ENCODE measurements at places on chromosomes 6 and 20.

GRCh38 chr20:19688031-19688806 is 69.8 kb upstream of the RIN2 start:
- DNase-seq, result peak; percentile 88

DNA sequence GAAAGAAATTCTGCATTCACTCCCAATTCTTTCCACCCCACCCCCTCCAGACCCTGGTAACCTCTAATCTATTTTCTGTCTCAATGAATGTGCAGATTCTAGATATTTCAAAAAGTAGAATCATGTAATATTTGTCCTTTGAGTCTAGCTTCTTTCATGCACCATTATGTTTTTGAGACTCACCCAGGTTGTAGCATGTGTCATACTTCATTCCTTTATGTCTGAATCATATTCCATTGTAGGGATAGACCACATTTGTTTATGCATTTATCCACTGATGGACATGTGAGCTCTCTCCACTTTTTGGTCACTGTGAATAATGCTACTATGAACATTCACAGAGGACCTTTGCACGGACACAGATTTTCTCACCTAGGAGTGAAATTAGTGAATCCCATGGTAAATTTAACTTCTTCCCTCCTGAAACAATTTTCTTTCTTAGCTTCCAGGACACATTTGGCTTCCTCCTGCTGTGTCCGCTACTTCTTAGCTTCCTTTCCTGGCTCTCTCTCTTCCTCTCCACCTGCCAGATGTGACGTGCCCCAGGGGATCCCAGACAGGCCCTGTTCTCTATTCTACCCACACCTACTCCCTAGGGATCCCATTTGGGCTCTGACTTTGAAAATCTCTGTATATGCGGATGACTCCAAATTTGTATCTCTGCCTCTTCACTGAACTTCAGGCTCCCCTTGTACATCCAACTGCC is 24.1 kb upstream of the ARFGEF2 start:
- no peak for DNase-seq

GRCh38 chr6:139181236-139181635 is 46.4 kb downstream of the HECA start:
- no peak for DNase-seq

DNA sequence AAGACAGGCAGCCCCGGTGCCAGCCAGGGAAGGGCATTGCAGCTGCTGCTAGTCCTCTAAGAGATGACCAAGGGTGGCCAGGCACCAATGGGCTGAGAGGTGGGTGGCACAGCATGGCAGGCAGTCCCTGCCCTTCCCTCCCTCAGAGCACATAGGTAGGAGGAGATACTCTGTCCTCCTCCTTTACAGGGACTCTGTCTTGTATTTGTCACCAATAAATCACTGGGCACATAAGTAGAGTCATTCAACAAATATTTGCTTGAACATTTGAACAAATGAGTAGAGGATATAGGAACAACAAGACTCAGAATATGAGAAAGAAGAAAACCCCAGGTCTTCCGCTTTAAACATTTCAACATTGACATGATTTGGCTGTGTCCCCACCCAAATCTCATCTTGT is 69.4 kb upstream of the CLDN20 start:
- DNase-seq, result no peak

Measured in left ventricle myocardium superior (tissue), 1 donor.